Caki2 (cell line): ENCODE measurements at places on chromosomes 6 and 20. TPM values are rescaled to one million over a fixed set of nuclear protein-coding genes. Genes with fewer than 3 reads are reported as not detected.
A peak's percentile ranks its signal among the peaks of the same experiment; 100 is the strongest.

DNA sequence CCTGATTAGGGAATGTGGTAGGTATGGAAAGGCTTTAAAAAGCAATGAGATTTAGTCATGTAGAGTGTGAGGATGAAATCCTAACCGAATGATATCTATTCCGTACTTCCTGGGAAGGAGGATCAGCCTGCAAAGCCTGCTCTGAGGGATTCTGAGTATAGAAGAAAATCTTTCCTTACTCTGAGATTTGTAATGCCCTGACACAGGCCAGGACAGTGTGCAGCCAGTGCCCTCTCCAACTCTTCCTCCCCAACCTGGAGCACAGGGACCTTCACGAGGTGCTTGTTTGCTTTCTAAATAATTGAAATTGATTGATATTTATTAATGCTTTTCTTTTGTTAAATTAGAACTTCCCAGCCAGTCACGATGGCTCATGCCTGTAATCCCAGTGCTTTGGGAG is 131.6 kb downstream of the ADGRG6 start:
- DNase-seq: no peak

- DNase-seq: no peak
These were observed 174.9 kb upstream of the GGTLC1 start for GRCh38 chr20:24163506-24163905.

DNA sequence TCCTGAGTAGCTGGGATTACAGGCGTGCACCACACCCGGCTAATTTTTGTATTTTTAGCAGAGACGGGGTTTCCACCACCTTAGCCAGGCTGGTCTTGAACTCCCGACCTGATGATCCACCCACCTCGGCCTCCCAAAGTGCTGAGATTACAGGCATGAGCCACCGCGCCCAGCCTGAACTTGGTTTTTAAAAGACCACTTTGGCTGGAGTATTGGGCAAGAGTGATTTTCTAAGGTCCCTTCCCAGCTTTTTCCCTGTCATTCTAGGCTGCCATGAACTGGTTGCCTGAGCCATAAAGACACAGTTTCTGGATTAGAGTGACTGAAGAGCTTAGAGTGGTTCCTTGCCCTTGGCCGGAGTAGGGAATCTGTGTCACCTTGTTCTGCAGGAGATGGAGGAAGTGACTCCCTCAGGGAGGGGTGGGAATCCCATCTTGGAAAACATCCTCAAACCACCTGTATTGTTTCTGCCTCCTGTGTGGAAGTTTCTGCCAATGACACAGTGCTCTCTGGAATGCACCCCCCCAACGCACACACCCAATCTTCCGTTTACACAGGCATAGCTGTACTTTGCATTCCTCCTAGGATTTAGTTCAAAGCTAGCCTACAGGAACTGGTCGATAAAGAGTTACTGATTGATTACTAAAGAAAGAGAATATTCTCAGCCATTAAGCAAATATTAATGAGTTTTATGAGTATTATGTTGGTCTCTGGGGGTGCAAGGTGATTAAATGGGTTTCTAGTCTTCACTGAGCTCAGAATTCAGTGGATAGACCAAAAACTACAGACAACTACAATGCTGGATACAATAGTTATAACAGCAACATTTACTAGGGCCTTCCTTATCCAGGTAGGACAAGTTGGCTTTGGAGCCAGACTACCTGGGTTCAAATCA is 18.2 kb downstream of the BCL2L1 start:
- DNase-seq: peak; percentile 96

DNA sequence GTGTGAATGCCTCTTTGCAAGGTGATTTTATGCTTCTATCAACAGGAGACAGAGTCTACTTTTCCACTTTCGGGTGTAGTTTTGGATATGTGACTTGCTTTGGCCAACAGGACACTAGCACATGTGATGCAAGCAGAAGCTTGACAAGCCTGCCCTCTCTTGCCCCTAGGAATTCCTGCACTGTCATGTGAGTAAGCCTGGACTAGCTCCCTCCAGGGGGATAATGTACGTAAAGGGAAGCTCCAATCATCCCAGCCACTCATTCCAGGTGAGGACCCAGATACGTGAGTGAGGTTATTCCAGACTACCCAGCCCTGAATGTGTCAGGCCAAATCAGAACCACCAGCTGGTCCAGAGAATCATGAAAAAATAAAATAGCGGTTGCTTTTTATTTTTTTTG is 33.3 kb downstream of the BEND3 start:
- DNase-seq: no peak

DNA sequence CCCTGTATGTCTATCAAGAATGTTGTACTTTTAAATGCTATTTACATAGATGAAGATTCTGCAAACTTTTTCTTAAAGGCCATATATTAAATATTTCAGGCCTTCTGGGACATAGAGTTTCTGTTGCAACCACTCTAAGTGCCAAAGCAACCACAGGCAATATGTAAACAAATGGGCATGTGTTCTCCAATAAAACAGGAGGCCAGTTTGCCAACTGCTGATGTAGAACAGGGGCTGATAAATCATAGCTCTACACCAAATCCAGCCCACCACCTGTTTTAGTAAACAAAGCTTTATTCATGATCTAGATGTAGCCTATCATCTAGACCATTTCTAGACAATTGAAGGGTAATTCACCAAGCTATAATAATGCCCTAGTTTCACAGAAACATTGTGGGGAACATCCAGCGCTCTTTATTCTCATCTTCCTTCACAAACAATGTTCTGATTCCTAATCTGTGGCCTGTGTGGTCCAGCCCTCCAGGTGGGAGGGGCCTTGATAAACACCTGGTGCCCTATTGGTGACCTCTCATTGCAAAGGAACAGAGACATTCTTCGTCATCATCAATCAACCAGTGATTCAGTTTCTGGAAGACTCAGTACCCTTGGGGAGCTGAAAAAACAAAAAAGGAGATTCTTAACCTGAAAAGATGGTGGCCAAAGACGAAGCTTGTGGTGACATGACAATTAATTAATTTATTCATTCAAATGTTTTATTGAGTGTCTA is 80.2 kb downstream of the PREP start:
- DNase-seq: no peak

GRCh38 chr6:47179286-47179685 is 130.4 kb downstream of the TNFRSF21 start:
- DNase-seq: no peak

DNA sequence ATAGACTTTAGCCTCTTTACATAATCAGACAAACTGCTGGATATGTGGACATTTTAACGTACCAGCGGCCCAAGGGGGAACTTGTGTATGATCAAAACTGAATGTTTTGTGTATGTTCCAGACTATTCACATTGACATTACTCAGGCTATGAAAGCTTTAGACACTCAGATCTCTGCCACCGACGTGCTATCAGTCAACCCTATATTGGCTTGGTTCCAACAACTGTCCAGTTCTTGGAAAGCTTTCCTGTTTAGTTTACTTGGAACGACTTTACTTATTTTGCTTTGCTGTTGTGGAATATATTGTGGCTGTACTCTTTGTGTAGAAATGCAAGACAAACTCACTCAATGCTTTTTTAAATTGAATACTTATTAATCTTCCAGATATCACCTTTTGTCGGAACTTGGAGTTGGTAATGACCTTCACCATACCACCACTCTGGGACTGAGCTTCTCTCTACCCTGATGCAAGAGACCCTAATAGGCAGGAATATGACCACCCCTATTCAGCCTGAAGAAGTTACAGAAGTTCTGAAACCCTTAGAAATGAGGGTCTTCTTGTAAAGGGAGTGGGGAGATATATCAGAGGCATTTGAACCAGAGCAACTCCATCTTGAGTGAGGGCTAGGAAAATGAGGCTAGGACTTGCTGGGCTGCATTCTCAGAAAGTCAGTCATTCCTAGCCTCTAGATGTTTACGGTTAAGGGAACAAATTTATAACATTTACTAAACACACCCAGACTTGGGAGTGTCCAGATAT is 49.0 kb upstream of the PAX1 start:
- no peak for DNase-seq

GRCh38 chr6:105170059-105170458 is 9.8 kb downstream of the POPDC3 start:
- DNase-seq: no peak

DNA sequence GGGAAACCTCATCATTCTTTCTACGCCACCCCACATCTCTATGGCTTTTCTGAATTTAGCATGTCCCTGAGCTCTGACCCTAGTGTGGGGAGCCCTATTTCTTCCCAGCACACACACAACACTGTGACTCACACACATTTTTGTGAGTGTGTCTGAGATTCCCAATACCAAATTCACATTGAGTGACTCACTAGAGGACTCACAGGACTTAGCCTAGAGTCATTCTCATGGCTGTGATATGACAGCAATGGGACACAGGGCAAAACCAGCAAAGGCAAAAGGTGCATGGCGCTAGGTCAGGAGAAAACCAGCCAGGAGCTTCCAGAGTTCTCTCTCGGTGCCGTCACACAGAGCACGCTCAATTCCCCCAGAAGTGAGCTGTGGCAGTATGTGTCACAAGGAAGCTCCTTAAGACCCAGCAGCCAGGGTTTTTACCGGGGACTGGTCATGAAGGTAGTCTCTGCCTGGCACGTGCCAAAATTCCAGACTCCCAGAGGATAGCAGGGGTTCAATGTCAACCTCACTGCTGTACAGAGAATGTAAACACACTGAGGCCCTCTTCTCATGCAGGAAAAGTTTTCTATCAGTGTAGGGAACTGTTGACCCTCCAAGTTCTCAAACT is 6.2 kb downstream of the CSTL1 start:
- DNase-seq: peak; percentile 18

DNA sequence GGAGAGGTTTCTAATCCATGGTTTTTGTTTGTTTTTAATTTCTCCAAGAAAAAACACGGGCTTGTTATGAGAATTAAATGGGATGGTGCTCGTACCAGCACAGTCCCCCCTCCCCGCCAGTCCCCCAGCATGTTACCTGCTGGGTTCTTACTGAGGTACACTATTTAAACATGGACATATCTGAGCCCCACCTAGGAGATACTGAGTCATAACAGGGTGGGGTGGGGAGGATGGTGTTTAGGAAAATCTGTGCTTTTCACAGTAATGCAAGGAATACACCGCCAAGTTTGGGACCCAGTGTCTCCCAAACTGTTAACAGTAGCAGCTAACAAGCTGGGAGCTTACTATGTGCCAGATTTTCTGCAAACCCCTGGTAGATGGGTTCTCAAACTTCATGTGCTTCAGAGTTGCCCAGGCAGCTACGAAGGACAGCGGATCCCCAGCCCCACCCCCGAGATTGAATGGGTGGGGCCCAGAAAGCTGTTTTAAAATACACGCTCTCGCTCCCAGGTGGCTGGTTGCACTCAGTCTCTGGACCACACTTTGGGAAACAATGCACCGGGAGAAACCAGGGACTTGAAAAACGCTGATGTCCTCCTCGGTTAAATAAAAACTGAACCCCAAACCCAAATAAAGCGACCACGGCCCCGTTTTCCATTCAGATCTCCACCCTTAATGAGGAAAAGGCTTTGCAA is 995 bp downstream of the ZFP64 start:
- DNase-seq: peak; percentile 60

GRCh38 chr6:122996794-122997505 is 915 bp downstream of the CLVS2 start:
- no peak for DNase-seq

DNA sequence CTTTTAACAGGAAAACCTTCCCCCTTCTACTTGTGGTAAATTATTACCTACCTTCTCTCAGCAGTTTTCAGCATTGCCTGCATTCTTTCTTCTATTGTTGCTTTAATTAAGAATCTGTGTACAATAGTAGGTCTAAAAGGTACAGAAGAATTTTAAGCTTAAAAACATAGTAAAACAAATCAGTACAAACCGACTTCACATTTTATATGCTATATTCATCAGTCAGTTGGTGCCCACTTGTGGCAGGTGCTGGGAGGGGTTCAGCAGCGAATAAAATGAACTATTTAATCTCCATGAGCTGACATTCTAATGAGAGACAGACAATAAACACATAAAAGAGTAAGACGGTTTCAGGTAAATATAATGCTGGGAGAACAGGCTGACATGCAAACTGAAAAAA is 73.4 kb upstream of the FBXO30 start:
- no peak for DNase-seq

DNA sequence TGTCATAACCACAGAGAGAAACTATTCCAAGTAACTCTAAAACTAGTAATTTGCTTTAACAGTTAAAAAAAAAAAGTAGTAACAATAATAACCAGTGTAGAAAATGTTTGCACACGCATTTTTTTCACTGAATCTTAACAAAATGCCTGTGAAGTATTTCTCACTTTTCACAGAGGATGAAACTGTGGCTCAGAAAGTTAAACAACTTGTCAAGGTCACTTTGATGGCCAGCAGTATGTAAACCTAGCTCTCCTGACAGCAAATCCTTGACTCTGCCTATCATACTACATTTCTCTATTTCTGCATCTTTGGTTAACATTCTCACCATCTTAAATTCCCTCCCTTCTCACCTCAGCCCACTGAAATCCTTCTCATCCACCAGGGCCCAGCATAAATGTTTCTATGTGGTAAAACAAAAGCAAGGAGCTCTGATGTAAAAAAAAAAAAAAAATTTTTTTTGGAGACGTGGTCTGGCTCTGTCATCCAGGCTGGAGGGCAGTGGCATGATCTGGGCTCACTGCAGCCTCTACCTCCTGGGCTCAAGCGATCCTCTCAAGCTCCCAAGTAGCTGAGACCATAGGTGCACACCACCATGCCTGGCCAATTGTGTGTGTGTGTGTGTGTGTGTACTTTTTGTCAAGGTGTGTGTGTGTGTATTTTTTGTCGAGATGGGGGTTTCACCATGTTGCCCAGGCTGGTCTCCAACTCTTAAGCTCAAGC is 26.1 kb upstream of the ZC3H12D start:
- DNase-seq: no peak

DNA sequence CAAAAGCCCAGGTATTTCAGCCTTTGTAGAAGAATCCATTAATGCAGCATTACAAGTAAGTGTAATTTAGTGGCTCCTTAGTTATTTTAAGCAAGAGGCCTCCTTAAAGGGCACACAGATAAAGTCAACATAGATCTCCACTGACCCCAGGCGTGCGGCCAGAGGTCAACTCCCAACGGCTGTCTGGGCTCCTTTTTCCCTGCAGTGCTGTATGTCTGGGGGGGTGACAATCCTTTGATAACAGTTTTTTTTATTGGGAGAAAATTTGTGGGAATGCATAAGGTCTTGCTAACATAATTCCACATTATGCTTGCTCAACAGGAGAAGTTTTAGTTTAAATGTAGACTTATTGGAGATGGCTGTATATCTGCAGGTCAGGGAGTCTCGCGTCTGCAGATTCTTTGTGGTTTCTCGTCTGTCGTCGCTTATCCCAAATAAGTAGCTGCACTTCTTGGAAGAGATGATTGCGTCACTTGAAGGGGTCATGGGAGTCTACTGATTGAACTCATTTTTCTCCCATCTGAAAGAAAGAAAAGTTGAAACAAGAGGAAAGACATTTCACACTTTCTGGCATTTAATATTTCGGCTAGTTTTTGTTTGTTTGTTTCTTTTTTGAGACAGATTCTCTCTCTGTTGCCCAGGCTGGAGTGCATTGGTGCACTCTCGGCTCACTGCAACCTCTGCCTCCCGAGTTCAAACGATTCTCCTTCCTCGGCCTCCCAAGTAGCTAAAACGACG is 151.7 kb upstream of the AKAP12 start:
- DNase-seq: no peak

The SOX18 gene
- 0.37 TPM in 1 of 2 replicates, not detected in the other for total RNA-seq

The FAM83D gene
- 40.9 and 41.6 TPM in 2 replicates for total RNA-seq

The REM1 gene
- total RNA-seq: not detected in 2 replicates

The SDHAF4 gene
- 7.1 and 9.8 TPM in 2 replicates for total RNA-seq

The TLDC2 gene
- 13.6 and 23.6 TPM in 2 replicates for total RNA-seq

The CCDC170 gene
- total RNA-seq: not detected in 2 replicates
